ENCODE measurements at places on chromosomes 7 and 10.
A peak's percentile ranks its signal among the peaks of the same experiment; 100 is the strongest.

- no peak for DNase-seq
Observed at GRCh38 chr10:88361494-88361893, 221.6 kb downstream of the RNLS start.

DNA sequence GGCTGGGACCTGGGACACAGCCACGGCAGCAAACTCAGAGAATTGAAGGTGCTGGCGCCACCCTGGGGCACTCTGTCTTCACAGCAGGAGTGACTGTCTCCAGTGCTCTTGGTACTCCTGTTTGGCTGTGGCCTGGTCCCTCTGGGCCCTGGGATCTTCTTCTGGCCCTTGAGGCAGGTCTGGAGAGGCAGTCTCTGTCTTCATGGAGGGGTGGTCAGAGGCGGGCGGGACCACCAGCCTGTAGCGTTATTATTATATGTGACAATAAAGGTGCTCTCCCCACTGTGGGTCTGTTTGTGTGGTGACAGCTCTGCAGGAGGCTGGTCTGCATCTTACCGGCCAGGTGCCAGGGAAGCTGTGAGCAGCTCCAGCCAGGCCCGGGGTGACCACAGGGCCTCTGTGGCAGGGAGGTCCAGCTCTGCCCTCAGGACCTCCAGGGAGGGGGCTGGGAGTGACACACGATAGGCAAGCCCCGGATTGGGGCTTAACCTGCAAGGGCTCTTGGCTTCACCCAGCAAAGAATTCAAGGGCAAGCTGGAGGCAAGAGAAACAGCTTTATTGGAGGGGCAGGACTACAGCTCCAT, 70.3 kb downstream of the MYL10 start:
- no peak for DNase-seq

- DNase-seq: no peak
Observed at GRCh38 chr7:9776900-9777299, 1196.8 kb upstream of the PHF14 start.

DNA sequence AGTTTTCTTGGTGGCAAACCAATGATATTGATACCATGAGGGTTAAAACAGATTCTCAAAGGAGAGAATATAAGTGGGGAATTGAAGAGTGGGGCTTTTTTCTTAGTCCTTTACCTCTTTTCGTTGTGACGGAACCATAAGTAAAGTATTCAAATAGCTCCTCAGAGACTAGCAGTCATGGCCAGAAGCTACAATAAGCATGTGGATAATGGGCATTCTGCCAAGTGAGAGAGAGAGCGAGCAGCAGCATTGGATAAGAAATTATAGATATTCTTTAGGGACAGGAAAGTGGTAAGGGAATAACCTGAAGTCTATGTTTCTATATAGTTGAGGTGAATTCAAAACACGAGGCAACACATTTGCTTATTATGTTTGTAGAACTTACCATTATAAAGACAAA, 235.1 kb downstream of the SEMA3E start:
- no peak for DNase-seq

- no peak for DNase-seq
Observed at GRCh38 chr10:91312382-91312733, 91.9 kb downstream of the PCGF5 start.

DNA sequence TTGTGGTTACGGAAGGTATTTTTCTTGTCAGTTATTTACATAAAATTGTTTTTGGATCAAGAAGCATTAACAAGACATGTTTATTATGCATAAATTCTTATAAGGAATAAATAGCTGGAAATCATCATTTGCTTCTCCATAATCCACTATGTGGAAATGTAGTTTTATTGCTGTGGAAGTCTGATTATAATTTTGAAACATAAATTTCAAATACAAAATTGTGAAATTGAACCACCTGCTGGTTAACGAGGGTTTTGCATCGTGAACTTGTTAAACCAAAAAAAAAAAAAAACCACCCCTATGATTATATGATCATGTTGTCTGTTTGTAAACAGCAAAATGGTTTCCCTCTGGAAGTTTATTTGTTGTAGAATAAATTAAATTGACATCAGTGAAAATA, 25.9 kb downstream of the ABRAXAS2 start:
- DNase-seq: no peak

DNA sequence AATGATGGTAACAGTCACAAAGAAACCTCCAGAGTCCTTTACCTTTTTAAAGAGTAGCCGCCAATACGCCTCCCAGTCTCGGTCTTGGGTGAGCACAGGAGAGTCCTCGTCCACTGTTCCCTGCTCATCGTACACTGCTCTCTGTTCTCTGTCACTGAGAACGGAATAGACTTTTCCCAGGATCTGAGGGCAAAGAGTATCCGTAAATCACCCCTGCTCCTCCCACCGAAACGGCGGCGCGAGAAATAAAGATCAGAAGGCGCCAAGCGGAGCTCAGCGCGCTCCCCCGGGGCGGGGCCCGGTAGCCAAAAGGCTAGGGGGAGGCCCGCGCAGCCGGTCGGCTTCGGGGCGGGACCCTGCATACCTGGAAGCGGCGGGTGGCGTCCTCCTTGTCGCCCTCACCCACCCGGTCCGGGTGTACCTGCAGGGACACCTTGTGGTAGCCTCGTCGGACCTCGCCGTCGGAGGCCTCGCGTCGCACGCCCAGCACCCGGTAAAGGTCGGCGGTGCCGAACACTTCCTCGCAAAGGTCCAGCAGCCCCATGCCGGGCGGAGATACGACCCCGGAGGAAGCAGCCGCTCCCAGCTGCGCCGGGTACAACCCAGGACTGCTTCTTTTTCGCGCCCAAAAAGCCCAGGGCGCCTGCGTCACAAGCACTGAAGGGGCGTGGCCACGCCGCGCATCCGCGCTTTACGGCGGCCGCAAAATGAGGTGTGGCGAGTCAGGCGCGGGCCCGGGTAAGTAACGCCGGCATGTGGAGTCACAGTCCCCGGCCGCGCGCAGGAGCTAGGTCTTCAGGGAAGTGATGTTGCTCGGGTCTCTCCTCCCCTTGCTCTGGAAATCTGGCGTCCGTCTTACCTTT, at the start of gene DNAJC9:
Gene DNAJC9 (minus strand): TSS at position 610 of the 863 bp plus-strand sequence. CDS start 66 bp downstream, at position 544.
- peak; percentile 84 for DNase-seq

GRCh38 chr10:58641708-58642107, 129.0 kb downstream of the BICC1 start:
- DNase-seq: no peak

DNA sequence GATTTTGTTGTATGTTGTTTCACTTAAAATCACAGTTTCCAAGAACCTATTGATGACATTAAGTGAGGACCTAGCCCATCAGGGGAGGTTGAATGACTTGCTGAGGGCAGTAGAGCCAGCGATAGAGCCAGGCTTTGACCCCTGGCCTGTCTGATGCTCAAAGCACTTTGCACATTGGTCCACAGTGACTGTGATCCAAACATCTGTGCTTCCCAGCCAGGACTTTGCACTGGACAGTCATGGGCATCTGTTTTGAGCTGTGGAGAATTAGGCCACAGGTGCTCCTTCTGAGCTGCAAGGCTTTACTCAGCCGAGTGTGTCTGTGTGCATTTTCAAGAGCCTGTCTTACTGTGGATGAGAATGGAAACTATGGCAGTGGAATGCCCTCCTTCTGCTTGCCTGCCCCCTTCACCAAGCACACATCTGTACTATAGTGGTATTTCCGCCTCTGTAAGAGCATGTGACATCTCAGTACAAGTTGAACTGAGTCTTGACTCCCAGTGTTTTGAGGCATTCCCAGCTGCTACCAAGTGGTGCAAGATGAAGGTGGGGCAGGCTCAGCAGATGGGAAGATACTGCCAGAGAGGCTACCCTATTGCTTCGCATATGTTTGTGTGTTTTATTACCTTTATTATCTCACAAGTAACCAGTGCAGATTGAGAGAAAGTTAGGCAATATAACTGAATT, 72.7 kb upstream of the AOAH start:
- DNase-seq: no peak

DNA sequence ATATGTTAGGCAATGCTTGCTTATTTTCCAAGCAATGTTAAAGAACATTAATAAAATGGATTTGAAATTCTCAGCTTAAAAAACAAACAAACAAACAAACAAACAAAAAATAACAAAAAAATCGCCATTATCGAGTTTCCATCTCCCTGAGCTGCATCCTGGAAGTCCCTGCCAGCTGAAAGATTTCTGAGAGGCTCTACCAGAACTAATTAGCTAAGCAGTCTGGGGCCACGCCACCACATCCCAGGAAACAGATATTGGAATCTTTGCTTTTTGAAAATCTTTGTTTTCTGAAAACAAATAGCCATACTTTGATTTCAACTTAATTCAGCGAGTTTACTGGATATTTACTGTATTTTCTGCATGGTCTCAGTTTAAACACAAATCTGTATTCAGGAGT, 143.6 kb downstream of the LSMEM1 start:
- DNase-seq: no peak

DNA sequence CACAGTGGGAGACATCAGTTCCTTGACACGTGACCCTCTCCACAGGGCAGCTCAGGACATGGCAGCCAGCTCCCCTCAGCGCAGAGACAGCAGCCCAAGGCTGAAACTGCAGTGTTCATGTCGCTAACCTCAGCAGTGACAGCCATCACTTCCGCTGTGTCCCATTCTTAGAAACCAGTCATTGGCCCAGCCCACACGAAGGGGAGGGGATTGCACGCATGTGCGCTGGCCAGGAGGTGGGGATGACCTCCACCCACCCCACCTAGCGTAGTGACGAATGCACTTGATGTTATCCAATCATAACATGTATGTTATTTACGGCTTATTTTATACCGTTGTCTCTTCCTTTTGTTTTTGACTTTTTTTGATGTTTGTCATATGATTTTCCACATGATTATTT, 36.9 kb upstream of the EGFR start:
- no peak for DNase-seq

DNA sequence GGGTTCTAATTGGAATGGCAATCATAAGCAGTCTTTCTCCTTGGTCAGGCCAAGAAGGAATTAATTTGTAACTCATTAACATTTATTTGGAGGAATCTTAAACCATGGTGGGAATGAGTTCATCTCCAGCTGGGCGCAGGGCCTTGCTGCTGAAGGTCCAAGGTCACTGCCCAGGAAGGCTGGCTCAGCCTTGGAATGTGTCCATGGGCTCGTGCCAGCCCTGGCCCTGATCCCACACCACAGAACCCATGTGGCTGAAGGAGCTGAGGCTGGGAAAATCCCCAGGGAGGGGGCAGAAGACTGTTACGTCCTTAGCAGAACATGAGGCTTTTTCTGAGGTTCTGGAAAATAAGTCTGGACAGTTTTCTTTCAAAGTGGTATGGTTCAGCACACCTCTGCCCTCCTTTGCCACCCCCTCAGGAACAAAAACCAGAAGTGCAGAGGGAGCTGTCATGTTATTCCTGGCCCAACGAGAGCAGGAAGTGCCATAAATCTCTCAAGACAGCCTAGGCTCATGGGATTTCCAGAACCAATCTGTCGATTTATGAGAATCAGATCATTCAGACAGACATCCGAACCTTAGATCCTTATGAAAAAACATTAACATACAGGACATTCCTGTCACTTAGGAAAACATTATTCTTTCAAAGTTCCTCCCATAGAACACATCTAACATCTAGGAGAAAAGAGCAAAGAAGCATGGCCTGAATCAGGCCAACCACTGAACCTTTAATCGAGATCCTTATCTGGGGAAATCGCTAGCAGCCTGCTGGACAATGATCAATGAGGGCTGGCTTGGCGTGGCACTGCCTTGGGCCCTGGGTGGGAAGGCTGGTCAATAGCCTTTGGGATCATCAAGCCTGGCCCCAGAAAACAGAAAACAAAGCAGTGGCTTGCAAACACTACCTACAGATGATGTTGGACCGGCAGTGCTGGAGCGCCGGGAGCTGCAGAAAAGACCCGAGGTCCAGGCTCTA, 134.3 kb downstream of the TAX1BP1 start:
- no peak for DNase-seq
